H9 (cell line): ENCODE measurements at places on chromosomes 13 and 19. TPM values are rescaled to one million over a fixed set of nuclear protein-coding genes. Genes with fewer than 3 reads are reported as not detected.

The GRK1 gene
- 0.31 and 0.83 TPM in 2 replicates for total RNA-seq

GRCh38 chr13:102879793-102880499 lies 34.1 kb downstream of the ERCC5 start:
- DNase-seq: no peak

DNA sequence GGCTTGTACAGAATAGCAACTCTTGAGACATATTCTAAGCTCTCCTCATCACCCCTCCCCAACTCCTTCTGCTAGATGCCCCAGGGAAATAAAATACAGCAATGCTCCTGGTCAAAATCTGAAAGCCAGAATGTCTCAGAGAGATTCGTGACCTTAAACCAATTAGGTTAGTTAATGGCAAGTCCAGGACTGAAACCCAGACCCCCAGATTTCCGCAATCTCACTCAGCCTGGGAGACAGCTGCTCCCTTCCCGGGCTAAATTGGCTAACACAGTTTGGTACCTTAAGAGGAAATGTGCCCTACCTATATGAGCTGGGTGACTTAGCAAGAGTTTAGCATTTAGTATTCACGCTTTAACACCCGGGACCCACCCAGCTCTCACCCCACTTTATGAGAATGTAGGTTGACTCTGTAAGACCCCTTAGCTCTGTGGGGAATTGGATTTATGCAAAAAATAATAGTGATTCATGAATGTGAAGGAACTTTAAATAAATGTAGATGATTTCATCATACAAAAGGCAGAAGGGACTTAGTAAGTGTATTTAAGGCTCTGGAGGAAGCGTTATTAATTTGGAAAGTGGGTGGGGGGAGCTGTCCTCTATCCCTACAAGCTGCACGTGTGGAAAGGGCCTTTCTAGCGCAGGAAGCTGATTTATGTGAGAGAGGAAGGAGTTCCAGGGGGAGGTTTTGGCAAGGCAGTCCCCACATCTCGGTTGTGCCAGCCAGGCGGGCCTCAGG lies 1.1 kb downstream of the DLEU7 start:
- no peak for DNase-seq

The TPM4 gene
- total RNA-seq: 431 TPM in 2 replicates

The ZSCAN5C gene
- not detected in 2 replicates for total RNA-seq
